ENCODE measurements at places on chromosomes 11 and 22.

GRCh38 chr11:22130462-22131053, 62.3 kb upstream of the ANO5 start:
- DNase-seq = no peak

- no peak for DNase-seq
Measured at GRCh38 chr11:65452806-65453490, 30.4 kb downstream of the NEAT1 start.

- DNase-seq = no peak
Measured at GRCh38 chr11:26088391-26088790, 243.5 kb upstream of the ANO3 start.

- DNase-seq = no peak
Measured at GRCh38 chr11:8543278-8543677, 50.8 kb downstream of the STK33 start.

DNA sequence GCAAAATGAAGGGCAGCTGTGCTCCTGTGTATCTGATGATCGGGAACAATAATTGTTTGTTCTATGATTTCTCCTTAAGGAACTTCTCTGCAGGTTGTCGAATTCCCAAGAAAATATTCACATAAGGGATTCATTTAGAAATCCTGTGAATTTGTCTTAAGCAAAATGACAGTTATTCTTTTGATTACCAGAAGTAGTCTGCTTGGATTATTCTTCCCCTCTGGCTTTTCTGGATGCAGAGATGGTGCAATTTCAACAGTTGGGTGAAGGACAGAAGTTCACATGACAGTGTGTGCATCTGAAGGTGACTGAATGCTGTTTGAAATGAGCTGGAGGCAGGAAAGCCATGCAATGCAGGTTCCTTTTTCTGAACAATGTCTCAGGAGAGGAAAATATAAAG, 137.2 kb upstream of the MTMR2 start:
- DNase-seq = no peak

GRCh38 chr11:62999649-63000048, 14.9 kb upstream of the SLC22A6 start:
- no peak for DNase-seq

GRCh38 chr11:43810929-43811596, 69.6 kb upstream of the ALKBH3 start:
- DNase-seq = no peak

- no peak for DNase-seq
Measured at GRCh38 chr11:44535191-44535980, 30.1 kb upstream of the CD82 start.

- no peak for DNase-seq
Measured at GRCh38 chr11:110565357-110566336, 135.9 kb downstream of the FDX1 start.

- no peak for DNase-seq
Measured at GRCh38 chr11:83540112-83540675, 254.0 kb upstream of the CCDC90B start.

GRCh38 chr11:78840623-78841022, 266.0 kb upstream of the NARS2 start:
- DNase-seq = no peak

DNA sequence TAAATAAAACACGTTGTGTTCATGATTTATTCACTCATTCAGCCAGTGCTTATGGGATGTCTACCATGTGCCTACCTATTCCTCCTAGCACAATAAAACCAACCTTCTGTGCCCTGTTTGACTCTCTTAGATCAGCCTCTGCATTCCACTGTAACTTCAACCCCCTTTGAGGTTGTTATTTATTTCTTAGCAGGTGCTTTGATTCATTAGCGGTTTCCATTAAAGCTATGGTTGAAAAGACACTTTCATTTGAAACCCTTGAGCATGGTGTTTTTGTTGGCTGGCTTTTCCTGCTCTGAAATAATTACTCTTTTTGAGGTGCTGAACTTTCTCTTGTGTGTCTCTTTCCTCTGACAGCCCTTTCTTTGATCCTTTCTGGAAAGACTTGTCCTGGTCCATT, 570.6 kb upstream of the LARGE1 start:
- DNase-seq = no peak

- no peak for DNase-seq
Measured at GRCh38 chr22:32728291-32728690, 73.2 kb upstream of the TIMP3 start.

GRCh38 chr11:112277941-112278340, 17.3 kb upstream of the PLET1 start:
- DNase-seq = no peak

- no peak for DNase-seq
Measured at GRCh38 chr11:77106321-77106720, 3.7 kb downstream of the OMP start.

- no peak for DNase-seq
Measured at GRCh38 chr11:10699072-10699471, 5.5 kb upstream of the IRAG1 start.

DNA sequence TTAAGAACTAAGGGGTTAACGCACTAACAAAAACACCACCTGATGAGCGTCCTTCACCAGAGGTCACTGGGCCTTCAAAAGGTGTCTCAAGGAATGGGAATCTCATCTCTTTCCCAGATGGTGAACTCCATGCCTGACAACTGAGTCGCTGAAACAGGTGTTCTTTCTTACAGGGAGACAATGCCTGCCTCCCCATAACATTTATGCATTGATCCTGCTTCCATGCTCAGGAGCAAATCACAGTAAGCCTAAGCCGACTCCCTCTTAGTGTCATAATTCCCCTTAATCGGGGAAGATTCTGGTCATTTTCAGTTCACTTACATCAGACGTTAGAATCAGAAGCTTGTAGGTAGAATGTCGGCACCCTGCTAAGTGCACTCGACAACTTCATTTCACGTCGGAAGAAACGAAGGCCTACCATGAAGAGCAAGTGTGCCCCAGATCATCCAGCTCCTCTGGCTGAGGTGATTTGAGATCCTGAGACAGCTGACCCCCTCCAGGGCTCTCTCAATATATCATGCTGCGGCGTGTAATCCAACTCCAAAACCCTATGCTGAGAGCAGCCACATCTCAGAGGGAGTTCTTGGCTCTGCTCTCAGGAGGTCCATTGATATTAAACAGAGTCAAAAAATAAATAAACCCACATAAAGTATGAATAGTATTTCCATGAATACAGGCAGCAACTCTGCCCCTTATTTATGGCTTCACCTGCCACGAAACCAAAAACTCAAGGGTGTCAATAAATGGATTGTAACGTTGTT, 163.1 kb downstream of the LARGE1 start:
- no peak for DNase-seq

- no peak for DNase-seq
Measured at GRCh38 chr22:24697172-24697571, 77.3 kb downstream of the PIWIL3 start.

DNA sequence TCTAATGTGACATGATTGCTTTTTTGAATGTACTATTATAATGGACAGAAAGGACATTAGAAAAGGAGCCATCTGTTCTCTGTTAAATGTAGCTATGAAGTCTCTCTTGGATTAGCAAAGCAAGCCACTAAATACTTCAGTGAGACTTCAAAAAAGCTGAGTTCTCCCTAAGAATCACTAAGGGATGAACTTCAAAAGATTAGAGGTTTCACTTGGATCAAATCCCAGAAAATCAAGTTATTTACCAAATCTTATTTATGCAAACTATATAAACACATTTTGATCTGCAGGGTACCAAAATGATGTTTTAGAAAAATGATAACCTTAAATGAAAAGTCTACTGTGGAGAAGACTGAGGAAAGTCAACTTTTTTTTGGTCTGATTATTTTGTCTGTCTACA, 82.1 kb upstream of the MTMR2 start:
- DNase-seq = no peak

GRCh38 chr11:60710482-60710881, 11.1 kb downstream of the MS4A8 start:
- DNase-seq = no peak

GRCh38 chr11:133946541-133947318, 10.0 kb downstream of the IGSF9B start:
- no peak for DNase-seq

GRCh38 chr11:6719576-6719975, 36.4 kb upstream of the MRPL17 start:
- no peak for DNase-seq

GRCh38 chr22:43172191-43172590, 14.7 kb downstream of the TTLL12 start:
- no peak for DNase-seq

- DNase-seq = no peak
Measured at GRCh38 chr11:11502263-11502861, 119.4 kb downstream of the GALNT18 start.

DNA sequence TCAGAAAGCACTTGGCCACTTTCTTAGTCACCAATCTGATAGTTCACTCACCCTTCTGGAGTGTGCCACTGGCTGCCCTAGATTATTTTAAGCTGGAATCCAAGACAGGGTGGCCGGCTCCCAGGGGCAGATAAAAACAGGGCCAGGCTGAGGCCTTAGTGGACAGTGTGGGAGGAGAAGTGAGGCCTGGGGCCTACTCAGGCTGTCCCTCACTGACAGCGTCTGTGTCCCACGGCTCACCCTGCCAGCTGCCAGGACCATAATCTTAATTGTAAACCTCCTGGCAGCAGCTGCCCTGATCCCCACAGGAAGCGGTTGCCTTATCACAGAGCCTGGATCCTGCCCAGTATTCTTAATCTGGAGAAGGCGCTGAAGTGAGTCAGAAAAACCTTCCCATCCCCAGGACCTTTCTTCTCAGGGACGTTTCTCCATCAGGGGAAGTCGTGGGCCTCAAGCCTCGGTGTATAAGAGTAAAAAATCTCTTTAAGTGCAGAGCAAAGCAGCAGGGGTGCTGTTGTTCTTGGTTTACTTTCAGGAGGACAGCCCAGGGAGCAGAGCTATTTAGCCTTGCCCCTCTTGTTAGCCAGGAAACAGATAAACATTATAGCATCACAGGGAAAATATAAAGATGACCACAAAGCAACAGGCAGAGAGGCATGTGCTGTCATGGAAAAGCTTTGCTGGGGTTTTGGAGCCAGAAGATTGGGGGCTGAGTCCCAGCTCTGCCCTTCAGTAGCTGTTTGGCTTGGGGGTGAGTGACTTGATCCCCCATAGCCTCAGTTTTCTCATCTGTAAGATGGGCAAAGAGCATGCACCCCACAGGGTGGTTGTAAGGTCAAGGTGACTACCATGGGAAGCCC, 39.6 kb downstream of the TSPAN18 start:
- DNase-seq = no peak

DNA sequence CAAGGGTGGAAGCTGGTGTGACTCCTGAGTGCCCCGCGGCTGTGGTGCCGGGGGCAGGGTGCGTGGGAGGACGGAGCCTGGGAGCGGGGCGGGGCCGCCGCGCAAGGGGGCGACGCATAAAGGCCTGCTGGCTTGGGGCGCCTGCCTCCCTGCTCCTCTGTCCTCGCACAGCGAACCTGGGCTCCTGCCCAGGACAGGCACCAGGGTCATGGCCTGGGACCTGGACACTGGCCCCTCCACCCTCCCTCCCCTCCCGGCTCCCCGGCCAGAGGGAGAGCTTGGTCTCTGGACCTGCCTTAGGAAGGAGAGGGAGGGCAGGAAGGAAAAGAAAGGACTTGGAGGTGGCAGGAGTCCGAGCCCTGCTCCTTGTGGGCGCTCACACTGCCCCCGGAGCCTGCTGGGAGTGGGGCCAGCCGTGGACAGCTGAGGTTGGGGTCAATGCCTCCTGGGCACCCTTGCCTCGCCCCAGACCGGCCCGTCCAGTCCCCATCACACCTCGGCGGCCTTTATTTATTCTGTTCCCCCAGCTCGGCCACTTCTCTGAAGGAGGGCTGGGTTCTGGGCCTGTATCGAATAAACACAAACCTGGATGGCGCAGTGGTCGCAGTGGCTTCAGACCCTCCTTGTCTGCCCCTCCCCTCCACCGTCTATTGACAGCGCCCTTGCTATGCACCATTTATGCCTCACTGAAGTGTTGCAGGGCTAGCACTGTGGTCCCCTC, 8.7 kb downstream of the SLC16A8 start:
- DNase-seq = no peak

GRCh38 chr11:62948765-62949320, 27.7 kb upstream of the CHRM1 start:
- DNase-seq = no peak

GRCh38 chr11:7630002-7630401, 43.3 kb downstream of the CYB5R2 start:
- DNase-seq = no peak

GRCh38 chr11:19519912-19520641, 192.6 kb upstream of the NAV2 start:
- no peak for DNase-seq

DNA sequence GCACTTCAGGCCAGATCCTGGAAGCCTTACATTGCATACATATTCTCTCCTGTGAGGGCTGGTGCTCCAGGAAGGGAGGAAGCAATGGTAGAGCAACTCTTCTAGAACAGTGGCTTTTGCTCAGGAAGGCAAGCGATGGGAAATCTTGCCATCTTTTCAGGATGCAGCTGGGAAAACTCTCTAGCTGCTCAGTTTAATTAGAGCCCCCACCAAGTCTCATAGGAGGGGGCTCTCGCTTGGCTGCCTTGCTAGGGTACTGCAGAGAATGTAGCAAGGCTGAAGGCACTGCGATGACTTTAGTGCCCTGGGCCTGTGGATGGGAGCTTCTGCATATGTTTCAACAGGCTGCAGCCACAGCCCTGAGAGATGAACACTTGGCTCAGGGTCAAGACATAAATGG, 357.2 kb upstream of the SYN3 start:
- no peak for DNase-seq

DNA sequence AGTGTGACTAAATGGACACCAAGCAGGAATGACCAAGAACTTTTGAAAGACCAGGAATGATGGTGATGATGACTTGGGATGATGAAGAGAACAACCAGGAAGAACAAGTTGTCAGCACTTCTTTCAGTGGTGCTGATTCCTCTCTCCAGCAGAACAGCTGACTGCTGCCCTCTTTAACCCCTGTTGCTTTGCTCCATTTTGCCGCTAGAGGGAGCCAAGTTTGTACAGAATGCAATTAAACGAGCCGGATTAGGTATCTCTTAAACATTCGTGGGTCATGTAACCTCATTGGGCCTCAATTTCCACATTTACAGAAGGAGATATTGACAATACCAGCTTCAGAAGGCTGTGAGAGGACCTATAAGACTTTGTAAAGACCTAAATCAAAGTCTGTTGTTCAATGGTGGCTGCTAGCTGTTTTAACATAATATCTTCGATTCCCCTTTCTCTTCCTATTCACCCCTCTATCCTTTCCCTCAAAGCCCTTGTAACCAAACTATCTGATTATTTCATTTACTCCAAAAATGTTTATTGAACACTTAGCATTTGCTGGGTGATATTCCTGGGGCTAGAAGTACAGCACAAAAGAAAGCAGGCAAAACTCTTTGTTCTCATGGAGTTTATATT, 1.9 kb downstream of the OR4S1 start:
- DNase-seq = peak; percentile 24

DNA sequence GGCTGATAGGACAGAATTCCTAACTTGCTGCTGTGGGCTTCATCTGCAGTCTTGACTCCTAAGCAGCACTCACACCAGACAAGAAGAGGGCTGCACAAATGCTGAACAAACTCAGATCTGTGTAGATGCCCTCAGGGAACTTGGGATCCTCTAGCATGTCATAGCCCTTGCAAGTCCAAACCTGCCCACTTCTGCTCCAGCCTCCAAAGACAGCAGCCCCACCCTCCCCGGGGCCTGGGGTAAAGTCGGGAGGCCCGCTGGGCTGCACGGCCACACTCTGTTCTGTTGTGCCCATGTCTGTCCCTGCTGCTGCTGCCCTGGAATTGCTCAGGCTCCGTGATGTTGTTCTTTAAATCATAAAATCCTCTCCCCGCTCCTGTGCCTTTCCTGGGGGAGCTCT, 28.3 kb downstream of the DRD2 start:
- no peak for DNase-seq

Measured in stimulated activated CD8-positive, alpha-beta memory T cell treated with anti-CD3 and anti-CD28 coated beads, Interleukin-2, amount 100 ng/mL, for 1 hour (primary cell).